Effector CD4-positive, alpha-beta T cell (primary cell): ENCODE measurements at places on chromosomes 16 and 17.

DNA sequence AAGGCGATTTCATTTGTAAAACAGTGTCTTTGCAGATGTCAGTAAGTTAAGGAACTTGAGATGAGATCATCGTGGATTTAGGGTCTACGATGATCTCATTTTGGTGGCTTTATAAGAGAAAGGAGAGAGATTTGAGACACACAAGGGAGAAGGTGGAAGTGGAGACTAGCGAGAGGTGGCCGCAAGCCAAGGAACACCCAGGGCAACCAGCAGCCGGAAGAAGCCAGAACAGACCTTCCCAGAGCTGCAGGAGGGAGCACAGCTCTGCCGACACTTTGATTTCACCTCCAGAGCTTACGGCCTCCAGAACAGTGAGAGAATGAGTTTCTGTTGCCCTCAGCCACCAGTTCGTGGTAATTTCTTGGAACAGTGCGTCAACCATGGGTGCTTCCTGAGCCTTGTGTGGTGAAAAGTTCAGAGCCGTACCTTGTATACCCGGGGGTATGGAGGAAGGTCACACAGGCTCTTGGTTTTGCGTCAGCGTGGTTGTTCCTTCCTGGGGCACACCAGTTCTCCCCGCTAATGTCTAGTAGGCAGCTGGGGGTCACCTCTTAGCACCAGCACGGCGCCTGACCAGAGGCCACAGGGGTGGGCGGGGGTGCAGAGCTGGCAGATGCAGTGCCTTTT is 12.9 kb upstream of the SEC14L1 start:
- DNase-seq, result peak; percentile 54

- no peak for DNase-seq
These were observed 27.0 kb downstream of the RSL1D1 start for GRCh38 chr16:11824362-11824761.

DNA sequence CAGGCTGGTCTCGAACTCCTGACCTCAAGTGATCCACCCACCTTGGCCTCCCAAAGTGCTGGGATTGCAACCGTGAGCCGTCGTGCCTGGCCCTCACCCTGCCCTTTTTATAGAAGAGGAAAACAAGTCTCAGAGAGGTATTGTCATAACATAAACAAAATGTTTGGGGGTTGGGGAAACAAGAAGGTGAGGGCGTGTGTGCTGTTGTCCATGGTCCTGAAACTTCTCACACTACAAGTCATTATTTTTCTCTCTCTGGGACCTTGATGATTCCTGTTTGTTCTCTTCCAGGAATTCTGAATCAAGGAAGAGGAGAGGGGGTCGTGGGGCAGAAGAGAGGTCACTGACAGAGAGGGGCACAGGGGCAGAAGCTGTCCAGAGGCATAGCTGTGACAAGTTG is 160.2 kb upstream of the LHX1 start:
- DNase-seq, result no peak

- DNase-seq, result no peak
These were observed 65.5 kb upstream of the DOC2B start for GRCh38 chr17:246851-247421.

- DNase-seq, result no peak
These were observed 105.0 kb downstream of the CCDC182 start for GRCh38 chr17:57640079-57640478.

- no peak for DNase-seq
These were observed 30.1 kb downstream of the NDEL1 start for GRCh38 chr17:8465759-8466158.

GRCh38 chr17:67148352-67148751 is 96.6 kb downstream of the HELZ start:
- DNase-seq, result no peak

DNA sequence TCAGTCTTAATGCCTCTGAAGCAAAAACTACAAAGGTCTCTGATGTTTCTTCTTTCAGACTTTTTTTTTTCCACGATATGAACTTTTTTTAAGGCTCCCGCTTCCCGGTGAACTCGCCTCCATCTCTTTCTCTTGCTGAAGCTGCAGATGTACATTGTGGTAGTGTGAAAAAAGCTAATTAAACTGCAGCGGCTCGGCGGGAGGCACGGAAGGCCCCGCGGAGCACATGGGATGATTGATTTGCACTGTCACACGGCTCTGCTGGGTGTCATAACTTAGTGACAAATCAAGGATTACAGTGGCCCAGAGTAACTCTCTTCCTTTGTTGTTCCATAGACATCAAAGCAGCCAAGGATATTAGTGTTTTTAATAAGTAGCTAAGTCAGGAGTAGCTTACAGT is 196.3 kb downstream of the AXIN2 start:
- no peak for DNase-seq

- DNase-seq, result no peak
These were observed 66.5 kb downstream of the RBFOX3 start for GRCh38 chr17:79544142-79544914.

- DNase-seq, result peak; percentile 94
These were observed at the start of gene CCP110 for GRCh38 chr16:19523559-19524355. CCP110 (plus strand) TSS chr16:19523942; CDS start chr16:19527882, 3,940 bp downstream.

- no peak for DNase-seq
These were observed 70.6 kb upstream of the MED9 start for GRCh38 chr17:17406225-17406624.

DNA sequence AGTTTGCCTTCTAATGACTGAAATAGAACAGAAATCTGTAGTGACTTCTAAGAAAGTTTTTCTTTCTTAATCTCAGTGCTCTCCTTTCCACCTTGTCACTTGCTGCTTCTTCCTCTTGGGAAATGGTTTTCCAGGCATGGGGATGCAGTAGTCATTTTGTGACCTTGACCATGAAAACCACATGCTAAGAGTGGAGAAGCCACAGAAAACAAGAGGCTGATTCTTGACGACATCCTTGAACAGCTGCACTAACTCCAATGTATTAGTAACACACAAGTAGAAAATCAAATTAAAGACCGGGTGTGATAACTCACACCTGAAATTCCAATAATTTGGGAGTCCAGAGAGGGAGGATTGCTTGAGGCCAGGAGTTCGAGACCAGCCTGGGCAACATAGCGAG is 15.5 kb upstream of the USP31 start:
- no peak for DNase-seq

DNA sequence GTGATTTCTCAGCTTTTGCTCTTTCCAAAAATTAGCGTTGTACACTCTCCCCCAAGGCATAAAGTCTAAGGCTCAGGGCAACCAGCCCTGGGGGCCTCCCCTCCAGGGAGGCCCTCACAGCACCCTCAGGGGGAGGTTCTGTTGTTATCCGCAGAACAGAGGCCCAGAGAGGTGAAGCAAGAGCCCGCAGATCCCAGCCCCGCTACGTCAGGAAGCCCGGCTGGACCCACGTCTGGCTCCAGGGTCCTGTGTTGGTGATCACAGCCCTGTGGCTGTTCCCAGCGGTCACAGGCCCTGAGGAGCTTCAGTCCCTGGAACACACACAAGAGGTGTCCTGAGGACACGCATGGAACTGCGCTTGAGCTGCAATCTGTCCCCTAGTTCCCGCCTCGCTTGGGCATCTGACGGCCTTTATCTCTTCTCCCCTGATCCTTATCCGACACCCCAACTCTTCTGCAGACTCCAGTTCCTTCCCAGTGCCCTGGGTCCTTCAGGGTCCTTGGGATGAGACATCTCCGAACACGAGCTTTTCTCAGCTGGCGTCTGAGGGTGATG is 1.1 kb upstream of the ZG16B start:
- DNase-seq, result no peak

DNA sequence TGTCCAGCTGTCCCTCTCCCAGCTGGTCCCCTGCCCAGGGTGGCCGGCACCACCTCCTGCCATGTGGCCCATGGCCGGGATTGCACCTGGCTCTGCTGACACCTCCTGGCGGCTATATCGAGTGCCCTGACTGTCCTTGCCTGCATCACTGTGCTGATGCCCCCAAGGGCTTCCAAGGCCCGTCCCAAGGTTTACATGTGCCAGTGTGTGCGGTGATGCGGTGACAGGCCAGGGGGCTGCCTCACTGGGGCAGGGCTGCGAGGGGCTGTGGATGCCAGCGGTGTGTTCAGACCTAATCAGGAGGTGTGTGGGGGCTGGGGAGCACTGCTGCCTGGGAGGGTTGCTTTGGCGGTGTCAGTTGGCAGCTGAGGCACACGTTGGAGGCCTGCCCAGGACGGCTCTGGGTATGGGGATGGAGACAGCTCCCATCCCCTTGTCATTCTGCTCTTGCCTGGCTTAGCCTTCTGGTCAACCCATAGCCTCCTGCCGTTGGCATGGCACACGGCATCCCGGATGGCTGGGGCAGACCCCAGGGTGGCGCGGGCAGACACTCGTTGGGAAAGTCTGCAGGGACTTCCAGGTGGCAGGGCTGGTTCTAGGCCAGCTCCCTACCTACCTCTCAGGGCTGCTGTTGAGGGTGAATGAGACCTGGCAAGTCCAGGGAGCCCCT is 5.5 kb downstream of the MAP2K3 start:
- no peak for DNase-seq

DNA sequence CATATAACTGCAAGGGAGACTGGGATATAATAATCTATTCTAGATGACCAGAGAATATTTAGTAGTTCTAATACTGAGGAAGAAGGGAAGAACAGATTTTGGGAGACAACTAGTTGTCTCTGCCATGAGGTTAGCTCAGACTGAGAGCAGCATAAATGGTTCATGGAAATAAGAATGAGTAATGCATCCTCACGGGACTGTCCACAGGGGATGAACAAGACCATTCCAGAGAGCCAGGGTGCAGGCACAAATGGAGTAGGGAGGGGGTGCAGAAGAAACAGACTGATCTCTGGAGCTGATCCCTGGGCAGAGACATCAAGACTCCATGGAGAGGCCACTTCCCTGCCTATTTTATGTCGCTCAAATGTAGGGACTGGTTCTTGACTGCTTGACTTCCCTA is 30.4 kb downstream of the NLRC5 start:
- no peak for DNase-seq

GRCh38 chr17:28029044-28029443 is 13.4 kb upstream of the NLK start:
- no peak for DNase-seq

DNA sequence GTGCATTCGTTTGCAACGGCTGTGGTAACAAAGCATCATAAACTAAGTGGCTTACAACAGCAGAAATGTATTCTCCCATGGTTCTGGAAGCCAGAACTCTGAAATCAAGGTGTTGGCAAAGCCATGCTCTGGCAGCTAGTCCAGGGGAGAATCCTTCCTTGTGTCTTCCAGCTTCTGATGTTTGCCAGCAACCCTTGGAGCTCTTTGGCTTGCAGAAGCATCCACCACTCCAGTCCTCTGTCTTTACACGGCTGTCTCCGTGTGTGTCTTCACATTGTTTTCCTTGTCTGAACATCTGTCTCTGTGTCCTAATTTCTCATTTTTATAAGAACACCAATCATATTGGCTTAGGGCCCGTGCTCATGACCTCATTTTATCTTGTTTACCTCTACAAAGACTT is 265.3 kb upstream of the HSBP1 start:
- DNase-seq, result no peak

- no peak for DNase-seq
These were observed 8.5 kb downstream of the CMTM4 start for GRCh38 chr16:66687906-66688625.

- no peak for DNase-seq
These were observed 10.7 kb downstream of the PYCARD start for GRCh38 chr16:31191697-31192428.

GRCh38 chr16:49121636-49122035 is 160.0 kb downstream of the CBLN1 start:
- no peak for DNase-seq

DNA sequence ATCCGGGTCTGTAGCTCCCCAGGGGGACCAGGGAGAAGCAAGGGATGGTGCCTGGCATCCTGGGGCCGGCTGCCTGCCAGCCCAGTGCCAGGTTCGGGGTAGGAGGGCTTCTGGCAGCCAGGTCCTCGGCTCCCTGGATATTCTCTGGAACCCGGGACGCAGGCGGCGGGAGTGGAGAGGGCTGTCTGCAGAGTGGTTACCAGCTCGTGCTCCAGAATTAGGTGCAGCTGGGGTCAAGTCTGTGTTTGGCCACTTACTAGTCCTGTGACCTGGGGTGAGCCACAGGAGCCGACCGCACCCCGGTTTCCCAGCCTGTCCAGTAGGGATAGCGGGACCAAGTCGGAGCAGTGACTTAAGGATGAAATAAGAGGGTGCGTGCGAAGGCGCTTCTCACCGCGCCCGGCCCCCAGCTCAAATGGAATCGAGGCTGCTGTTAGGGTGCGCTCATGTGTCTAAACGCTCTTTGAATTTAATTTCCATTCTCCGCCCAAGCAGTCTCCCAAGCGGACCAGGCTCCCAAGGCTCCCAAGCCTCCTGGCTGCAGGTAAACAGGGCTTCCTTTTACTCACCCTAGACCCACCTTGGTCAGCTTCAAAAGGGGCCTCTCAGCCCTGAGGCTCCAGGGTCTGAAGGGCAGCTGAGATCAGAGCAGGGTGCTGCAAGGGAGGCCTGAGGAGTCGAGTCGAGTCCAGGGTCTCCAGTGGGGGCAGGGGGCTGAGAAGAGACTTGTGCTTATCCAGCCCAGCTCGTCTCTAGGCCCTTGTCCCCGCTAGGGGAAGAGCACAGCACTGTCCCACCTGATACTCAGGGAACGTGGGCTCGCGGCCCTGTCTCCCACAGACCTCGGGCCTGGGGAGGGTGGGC is 28.3 kb upstream of the ZNF469 start:
- no peak for DNase-seq

GRCh38 chr17:28039251-28039650 is 3.2 kb upstream of the NLK start:
- no peak for DNase-seq
